ENCODE measurements at places on chromosomes 12 and 14.

GRCh38 chr12:64189530-64189929, 32.6 kb downstream of the KICS2 start:
- DNase-seq = no peak

DNA sequence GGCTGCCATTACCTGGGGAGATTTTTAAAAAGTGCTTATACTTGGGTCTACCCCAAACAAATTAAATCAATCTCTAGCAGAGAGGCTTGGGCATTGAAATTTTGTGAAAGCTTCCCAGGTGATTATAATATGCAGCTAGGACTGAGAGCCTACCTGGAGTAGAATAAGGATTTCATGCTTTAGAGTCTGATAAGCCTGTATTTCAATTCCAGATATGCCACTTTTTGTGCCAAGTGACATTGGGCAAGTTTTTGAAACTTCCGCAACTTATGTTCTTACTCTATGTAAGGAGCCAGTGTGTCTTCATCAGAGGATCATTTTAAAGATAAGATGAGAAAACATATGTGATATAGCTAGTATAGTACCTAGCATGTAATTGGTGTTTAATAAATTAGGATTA, 159.8 kb upstream of the LRIG3 start:
- DNase-seq = no peak

- DNase-seq = no peak
Measured at GRCh38 chr12:61821381-61821780, 438.8 kb upstream of the USP15 start.

DNA sequence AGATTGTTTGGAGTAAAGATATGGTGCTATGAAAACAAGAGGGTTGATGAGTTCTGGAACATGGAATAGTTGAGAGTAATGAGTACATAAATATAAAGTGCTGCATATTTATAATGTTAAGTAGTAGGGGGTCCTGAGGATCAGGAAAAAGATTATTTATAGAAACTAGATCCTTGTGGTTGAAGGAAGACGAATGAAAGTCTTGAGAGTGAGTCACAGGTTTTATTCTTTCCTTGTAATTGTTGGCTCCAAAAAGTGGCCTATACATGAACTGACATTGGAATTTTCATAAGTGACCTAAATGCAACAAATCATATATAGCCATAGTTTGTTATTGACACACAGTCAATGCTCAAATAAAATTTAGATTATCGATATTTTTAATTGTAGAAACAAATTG, 440.4 kb upstream of the PRICKLE1 start:
- DNase-seq = no peak

DNA sequence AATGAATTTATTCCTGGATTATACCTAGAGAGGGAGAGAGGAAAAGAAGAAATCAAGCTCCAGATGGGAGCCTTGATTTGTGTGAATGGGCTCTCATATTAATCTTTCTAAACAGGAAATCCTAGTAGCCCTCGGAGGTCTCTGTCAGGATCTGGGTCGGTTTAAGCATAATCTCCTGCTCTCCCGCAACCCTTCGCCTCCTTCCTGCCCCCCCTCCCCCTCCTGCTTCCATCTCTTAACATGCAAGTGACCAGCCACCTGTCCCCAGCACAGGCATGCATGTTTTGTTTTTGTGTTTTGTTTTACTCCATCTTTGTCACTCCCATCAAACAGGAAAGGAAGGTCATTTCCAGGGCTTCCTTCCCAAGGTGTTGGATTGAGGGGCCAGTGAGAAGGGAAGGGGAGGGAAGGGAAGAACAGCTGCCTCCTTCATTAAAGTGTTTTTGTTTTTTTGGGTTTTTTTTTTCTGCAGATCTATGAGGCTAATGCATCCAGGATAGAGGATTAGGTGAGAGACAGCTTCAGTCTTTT, 4.8 kb upstream of the KCNA5 start:
- no peak for DNase-seq

DNA sequence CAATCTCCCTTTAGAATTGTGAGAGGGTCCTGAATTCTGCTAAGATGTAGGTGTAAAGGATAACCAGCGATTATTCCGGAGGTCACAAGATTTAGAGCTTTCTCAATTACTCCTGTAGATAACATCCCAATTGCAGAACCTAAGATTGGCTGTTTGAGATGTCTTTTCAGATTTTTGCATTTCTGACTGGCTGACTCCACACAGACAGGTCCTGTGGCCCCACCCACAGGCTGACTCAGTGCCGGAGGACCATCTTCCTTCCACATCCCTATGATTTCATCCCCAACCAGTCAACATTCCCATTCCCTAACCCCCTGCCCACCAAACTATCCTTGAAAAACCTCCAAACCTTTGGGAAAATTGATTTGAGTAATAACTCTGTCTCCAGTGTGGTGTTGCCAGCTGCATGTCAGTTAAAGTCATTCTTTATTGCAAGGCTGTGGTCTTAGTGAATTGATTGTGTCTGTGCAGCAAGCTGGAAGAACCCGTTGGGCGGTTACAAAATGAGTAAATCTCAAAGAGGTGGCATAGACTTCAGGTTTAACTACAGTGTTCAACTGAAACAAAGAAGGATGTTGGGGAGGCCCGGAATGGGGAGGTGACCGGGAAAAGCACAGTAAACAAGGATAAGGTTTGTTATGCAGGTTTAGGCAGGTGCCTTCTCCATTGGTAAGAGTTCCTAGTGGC, 10.6 kb downstream of the FNTB start:
- DNase-seq = no peak

GRCh38 chr14:53955671-53956426, 776 bp downstream of the BMP4 start:
- peak; percentile 8 for DNase-seq

GRCh38 chr12:22275843-22276242, 58.7 kb downstream of the ST8SIA1 start:
- DNase-seq = no peak

All from T follicular helper cell (primary cell).